ENCODE measurements at places on chromosomes 16 and 17. TPM values are rescaled to one million over a fixed set of nuclear protein-coding genes. Genes with fewer than 3 reads are reported as not detected.

NETO2 gene
- 20.0 TPM for total RNA-seq

DNA sequence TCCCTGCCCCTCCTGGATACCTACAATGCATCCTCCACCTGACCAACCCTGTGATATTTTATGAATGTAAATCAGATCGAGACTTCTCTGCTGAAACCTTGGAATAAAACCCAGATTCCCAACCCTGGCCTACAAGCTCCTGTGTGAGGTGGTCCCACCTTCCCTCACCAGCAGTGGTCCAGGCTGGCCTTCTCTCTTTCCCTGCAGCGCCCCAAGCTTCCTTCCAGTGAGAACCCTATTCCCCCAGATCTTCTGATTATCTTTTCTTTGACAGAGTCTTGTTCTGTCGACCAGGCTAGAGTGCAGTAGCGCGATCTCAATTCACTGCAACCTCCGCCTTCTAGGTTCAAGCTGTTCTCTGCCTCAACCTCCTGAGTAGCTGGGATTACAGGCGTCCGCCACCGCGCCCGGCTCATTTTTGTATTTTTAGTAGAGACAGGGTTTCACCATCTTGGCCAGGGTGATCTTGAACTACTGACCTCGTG is 2.5 kb upstream of the HELZ start:
- no peak overlapping the region for H3K27ac ChIP-seq
- peaks cover 13% of the 10 kb centered on the region for H3K27me3 ChIP-seq
- H3K4me1 ChIP-seq, result peaks cover 17% of the 10 kb centered on the region
- no peak for DNase-seq
- H3K36me3 ChIP-seq, result peaks cover 10% of the 10 kb centered on the region

CSF3 gene
- not detected for total RNA-seq

DNA sequence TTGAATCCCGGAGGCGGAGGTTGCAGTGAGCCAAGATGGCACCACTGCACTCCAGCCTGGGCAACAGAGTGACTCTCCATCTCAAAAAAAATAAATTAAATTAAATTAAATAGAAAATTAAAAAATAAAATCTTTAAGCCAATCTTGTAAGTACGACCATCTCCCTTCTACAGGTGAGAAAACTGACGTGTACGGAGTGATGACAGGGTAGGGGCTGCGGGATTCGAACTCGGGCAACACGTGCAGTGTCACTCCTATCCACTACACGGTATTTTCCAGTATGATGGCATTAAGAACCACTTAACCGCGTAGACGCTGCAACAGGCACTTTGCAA is 762 bp downstream of the WDR59 start:
- no peaks in the 10 kb centered on the region for H3K4me1 ChIP-seq
- H3K27me3 ChIP-seq, result peaks cover 3% of the 10 kb centered on the region
- no peak for DNase-seq
- no peak overlapping the region for H3K27ac ChIP-seq
